ENCODE measurements at places on chromosomes 4 and X.
A peak's percentile ranks its signal among the peaks of the same experiment; 100 is the strongest.

- no peak for DNase-seq
Observed at GRCh38 chrX:41556958-41557357, 109.8 kb downstream of the NYX start.

GRCh38 chrX:31546126-31546525 is 474.3 kb upstream of the FTHL17 start:
- no peak for DNase-seq

DNA sequence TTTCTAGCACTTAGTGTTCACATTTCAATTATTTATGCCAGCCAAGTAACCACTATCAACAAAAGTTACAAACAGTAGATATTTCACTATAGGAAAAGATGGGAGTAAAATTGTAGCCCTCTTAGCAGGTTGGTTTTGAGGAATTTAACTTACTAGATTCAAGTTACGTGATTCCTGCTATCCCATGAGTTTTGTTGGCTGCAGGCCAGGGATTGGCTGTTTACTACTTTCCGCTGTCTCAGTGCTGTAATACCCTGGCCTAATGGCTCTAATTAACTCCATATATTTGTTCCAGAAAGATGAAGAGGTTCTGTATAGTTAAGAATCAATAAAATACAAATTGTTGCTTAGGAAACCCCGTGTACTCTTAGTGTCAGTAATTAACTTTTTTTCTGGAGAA is 55.5 kb upstream of the MAGED1 start:
- peak; percentile 79 for DNase-seq

GRCh38 chr4:1767061-1767769 is 25.9 kb upstream of the FGFR3 start:
- no peak for DNase-seq

- no peak for DNase-seq
Observed at GRCh38 chr4:181365671-181366070, 877.5 kb upstream of the TENM3 start.

DNA sequence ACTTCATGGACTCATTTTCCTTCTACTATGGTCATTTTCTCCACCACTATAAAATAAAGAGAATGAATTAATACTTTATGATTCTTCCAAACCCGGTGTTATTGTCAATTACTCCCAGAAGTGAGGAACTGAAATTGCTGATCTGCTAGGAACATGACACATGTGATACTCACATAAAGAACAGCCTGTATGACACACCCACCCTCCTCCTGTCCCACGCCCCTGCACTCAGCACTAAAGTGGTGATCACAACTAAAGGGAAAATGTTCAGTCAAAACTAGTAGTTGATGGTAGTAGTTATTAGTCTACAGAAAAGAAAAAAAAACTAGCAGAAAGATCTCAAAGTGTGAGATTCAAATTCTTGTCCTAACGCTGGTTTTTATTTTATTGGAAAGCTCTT is 1508.3 kb downstream of the RAPGEF2 start:
- DNase-seq, result no peak

DNA sequence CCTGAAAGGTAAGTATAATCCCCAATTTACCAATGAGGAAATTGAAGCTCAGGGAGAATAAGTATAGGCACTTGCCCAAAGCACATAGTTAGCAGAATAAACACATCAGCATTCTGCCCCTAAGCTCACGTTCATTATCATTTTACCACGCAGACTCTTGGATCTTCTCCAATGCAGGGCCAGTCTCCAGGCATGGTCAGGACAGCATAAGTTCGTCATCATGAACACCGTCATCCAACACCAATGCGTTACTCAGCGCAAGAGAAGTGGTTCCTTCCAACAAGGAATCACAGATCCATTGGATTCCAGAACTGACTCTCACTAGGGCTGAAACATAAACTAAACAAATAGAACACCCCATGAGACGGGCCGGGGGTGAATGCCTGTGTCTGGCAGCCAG is 86.5 kb upstream of the GPM6B start:
- no peak for DNase-seq

DNA sequence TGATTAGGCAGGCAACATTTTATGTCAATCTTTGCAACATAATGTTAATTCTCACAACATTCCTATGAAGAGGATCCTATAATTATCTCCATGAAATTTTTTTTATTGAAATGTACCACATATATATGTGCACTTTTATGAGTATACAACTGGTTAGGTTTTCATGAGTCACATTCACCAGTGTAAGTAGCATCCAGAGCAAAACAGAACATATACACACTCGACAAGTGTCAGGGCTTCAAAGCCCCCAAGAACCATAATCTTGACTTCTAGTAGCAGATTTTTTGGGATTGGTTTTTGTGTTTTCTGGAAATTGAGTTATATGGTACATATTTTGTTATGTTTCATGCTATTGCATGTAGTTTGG is 62.4 kb downstream of the ARHGAP10 start:
- no peak for DNase-seq

DNA sequence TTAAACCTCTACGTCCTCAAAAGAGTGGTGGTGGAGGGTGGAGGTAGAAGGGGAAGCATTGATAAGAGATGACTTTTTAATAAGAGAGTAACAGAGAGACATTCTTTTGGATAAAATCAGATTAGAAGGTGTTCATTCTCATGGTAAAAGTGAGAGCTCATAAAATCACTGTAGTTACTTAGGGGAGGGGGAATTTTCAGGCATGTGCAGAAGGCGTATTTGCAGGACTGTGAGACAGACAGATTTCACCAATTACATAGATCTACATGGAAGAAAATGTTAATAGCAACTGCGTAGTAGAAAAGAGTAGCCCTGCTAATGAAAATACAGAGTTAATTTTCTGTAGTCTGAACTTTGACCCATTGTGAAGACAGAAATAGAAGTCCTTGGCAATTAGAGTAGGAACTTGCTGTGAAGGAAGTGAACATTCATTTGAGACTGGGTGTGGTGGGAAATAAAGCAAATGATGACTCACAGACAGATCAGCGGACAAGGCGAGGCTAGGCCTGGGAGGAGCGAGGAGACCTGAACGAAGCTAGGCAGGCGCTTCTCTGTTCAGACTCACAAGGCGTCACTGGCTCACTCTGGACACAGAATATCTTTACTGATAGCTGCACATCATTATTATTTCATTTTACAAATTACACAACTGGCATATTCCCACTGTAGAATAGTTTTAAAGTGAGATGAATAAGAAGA is 57.2 kb upstream of the FAM9C start:
- DNase-seq, result no peak
